ENCODE measurements at places on chromosomes 13 and 19.
A peak's percentile ranks its signal among the peaks of the same experiment; 100 is the strongest.

DNA sequence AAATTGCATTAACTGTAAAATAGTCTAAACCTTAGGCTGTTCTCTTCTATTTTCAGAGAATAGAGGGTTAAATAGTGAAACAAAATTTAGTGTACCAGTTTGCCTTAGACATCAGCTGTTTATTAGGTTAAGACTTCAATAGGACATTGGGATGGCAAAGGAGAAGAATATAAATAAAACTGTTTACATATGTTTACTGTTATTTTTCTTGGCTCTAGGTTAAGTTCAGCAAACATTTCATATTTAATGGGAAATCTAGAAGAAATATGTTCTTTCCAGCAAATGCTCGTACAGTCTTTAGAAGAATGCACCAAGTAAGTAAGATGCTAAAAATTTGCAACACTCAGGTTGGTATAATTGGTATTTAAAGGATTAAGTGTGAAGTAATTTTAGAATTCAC lies 76.5 kb upstream of the TEX29 start:
- DNase-seq = no peak

DNA sequence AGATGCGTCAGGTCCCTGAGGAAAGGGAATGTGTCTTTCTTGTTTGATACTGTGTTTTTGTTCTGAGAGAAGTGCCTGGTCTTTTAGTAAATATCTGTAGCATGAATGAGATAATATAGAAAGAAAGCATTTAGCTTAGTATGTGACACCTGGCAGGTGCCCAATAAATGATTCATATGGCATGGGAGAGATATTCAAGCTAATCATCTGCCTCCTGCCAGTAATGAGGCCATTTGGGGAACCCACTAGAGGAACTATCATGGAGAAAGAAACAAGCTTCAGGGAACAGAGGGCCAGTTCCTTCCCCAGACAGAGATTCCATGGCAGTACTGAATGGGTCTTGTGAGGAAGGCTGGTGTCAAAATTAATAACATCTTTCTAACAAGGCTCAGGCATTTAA lies 603.9 kb downstream of the DCT start:
- DNase-seq = peak; percentile 24

- DNase-seq = no peak
Measured at GRCh38 chr13:73623281-73623680, 510.9 kb downstream of the KLF12 start.

DNA sequence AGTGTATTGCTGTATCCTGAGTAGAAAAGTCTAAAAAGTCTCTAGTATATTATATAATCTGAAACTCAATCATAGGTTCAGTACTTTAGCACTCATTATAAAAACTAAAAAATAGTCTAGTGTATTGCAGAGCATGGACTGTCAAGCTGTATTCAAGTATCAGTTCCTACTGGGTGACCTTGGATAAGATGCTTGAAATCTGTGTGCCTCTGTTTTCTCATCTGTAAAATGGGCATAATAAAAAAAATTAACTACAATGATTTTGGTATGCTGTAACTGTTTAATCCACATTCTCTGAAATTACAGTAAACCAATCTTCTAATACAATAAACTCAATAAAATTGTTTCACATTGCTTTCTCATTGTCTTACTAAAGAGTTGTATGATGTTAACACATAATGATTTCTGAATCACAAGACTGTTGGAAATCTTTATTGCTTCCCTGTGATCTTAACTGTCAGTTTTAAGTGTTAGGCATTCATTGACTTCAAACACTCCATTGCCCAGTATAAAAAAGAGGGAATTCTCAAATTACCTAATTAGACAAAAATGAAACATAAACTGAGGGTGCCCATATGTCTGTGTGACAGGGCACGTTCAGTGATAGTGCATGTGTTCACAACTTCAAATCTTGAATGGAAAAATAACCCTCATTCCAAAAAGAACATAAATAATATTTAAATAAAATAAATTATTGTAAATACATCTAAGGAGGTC lies 2.2 kb downstream of the STARD13 start:
- DNase-seq = no peak

- no peak for DNase-seq
Measured at GRCh38 chr13:78601124-78601873, 2.1 kb downstream of the POU4F1 start.

- no peak for DNase-seq
Measured at GRCh38 chr19:28535352-28535775, 677.6 kb downstream of the UQCRFS1 start.

GRCh38 chr19:45215391-45216191 lies 29.6 kb downstream of the EXOC3L2 start:
- no peak for DNase-seq

- DNase-seq = no peak
Measured at GRCh38 chr13:73610799-73611592, 523.2 kb downstream of the KLF12 start.

GRCh38 chr13:75754936-75755335 lies 118.8 kb downstream of the LMO7 start:
- DNase-seq = no peak

DNA sequence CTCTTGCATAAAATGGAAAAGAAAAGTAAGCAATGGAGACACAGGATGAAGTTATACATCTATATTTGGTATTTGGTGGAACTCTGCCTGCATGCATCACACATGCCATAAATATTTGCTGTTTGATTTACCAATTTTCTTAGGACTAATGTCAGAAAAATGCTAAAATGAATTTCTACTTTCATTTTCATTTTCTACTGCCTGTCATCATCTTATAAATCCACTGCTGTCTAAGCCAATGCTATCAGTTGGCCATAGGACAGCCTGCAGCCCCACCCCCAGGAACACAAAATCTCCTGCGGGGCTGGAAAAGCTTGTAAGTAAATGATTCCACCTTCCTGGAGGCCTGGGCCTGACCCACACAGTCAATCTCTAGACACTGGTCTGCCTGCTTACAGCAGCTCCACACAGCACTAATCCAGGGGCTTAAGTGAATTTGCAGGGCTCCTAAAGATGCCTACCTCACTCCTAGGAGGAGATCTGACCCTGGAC lies 122.0 kb downstream of the ENOX1 start:
- DNase-seq = peak; percentile 67

All from AG10803 (cell line).